ENCODE measurements at places on chromosomes 12 and 14.

- DNase-seq = no peak
These were observed 400.4 kb downstream of the ATP23 start for GRCh38 chr12:58341791-58342190.

DNA sequence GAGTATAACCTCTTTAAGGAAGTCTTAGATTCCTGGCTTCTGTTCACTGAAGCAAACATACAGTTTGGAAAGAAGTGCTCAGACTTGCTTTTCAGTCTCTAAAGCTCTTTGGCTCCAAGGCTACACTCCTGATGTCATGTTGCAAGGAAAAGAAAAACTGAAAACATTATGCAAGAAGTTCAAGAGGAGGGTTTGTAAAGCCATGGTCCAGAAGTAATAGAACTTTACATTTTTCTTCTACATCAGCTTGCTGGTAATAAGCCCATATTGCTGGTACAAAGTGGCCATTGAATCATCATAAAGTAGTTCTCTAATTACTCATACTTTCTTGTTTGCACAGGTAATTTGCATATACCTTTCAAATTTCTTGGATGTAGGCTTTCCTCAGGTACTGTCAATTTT, 83.6 kb downstream of the BBS10 start:
- no peak for DNase-seq

DNA sequence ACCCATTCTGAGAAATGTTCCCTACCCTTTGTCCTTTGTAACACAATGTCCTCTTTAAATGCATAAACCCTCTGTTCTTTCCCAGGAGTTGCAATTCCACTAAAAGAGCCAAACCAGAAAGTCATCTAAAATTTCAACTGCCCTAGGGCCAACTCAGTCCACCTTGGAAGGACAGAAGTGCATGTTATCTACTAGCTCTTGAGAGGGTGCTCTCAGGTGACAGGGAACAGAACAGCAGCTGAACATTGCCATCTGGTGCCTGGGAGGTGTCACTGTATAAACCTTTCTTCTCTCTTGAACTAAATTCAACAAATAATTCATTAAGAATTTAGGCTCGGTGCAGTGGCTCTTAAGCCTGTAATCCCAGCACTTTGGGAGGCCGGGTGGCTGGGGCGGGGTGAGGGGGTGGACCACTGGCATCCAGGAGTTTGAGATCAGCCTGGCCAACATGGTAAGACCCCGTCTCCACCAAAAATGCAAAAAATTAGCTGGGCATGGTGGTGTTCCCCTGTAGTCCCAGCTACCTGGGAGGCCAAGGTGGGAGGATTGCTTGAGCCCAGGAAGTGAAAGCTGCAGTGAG, 10.3 kb upstream of the FERMT2 start:
- DNase-seq = no peak

DNA sequence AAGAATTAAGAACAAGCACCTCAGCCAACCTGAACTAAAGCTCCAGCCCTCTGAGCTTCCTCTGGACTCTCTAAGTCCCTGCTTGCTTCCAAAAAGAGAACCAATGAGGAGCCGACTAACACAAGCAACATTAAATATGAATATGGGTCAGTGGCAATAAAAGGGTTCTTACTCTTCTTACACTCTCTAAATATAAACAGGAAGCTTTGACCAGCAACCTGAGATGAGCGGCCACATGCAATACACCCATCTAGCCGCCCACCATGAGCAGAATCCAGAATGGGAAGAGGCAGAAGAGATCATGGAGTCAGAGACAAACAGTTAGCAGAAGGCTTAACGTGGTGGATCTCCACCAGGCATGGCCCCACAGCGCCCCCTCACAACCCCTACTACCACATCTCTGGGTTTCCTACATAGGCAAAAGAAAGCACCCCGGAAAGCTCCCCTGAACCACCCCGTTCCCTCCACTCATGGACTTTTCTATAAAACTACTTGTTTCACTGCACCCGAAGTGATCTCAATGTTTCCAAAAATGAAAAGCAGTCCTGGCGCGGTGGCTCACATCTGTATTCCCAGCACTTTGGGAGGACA, 59.4 kb downstream of the TTC7B start:
- no peak for DNase-seq

- no peak for DNase-seq
These were observed at the start of gene SLC24A4 for GRCh38 chr14:92323011-92323915. Gene SLC24A4, plus strand, starts transcription at chr14:92323165. Its CDS starts 666 bp downstream, at chr14:92323831.

- no peak for DNase-seq
These were observed 68.7 kb downstream of the SLC4A8 start for GRCh38 chr12:51493281-51493680.

DNA sequence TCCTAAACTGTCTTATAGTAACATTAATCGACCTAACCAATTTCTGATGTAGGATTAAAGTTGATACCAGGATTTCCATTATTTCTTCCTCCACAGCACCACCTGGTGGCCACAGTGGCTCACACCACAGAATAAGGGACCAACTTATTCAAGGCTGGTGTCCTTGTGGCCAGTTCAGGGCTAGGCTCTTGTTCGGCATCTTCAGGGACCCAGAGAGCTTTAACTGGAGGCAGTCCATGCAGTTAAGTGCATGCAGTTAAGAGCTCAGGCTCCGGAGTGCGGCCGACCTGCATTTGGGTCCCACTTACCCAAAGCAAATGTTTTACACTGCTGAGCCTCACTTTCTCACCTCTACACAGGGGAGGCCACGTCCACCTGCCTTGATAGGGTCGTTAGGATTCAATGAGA, 42.0 kb upstream of the GPR68 start:
- DNase-seq = no peak

DNA sequence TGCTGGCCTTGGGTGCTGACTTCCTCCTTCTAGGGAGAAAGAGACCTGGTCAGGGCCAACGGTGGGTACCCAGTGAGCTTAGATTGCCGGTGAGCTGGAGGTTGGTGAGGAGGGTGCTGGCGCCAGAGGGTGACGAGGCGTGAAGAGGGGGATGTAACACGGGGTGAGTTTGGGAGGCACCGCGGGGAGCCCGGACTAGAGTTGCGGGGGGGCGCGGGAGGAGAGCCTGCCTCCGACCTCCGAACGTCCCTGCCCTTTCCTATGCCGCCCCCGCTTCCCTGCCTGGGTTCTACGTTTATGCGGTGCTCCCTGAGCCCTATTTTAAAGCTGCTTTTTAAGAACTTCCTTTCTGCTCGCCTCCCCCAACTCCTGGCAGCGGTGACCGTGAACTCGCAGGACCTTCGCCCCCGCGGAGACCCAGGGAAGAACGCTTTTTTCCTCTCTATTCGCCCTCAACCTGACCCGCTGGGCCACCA, 18.6 kb downstream of the OR6S1 start:
- no peak for DNase-seq

GRCh38 chr14:99266181-99267178, 5.5 kb downstream of the BCL11B start:
- DNase-seq = no peak

DNA sequence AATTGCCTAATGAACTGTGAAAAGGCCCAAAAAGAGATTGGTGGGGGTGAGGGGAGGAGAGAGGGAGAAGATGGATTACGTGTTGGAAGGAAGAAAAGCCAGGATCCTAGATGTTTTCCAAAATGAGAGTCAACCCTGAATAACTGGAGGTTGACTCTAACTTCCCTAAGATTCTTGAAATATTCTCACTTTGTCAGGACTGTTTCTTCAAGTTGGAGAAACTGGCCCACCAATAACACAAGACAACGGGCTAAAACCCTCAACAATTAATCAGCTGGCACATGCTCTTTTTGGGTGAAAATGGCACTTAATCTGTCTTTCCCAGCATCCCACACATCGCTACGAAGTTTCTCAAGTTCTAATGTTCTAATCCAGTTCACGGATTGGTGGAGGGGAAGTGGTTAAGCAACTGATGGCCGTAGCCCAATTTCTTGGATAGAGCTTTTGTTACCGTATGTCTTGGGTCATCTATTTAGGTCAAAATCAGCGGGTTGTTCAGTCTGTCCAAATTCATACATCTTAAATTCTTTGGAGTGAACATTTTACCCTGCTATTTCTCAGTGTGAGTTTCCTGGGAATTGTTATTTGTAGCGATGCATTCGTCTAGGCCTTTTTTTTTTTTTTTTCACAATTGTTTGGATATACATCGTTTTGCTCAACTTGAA, 49.0 kb downstream of the GPHB5 start:
- DNase-seq = no peak

DNA sequence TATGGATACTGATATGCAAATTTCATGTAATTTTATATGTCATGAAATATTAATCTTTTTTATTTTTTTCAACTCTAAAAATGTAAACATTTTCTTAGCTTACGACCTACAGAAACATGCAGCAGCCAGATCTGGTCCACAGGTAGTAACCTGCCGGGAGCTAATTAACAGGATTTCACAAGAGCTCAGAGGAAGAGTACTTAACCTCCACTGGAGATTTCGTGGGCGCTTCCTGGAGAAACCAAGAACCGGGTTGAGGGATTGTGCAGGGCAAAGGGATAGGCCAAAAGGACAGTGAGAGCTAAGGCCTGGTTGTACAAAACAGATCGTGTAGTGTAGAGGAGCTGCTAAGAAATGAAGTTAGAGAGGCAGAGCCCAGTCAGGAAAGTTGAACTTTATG, 315.7 kb downstream of the PAWR start:
- no peak for DNase-seq

DNA sequence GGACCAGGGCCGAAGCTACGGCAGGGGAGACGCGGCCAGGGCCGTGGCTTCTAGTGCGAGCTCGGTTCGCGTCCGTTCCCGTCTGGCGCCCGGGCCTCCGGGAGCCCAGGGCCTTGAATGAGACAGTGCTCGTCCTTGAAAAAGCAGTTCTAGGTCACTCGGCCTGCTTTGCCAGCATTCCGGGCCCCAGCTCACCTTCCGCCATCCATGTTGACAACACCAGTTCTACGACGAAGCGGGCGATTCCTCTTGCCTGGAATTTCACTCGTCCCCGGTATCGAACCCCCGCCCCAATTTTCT, 4.5 kb downstream of the OR10AD1 start:
- DNase-seq = no peak

GRCh38 chr14:96737881-96738280, 59.3 kb upstream of the VRK1 start:
- no peak for DNase-seq

- no peak for DNase-seq
These were observed 58.4 kb downstream of the SLC25A47 start for GRCh38 chr14:100381395-100382105.

GRCh38 chr14:76073717-76074116, 78.0 kb upstream of the GPATCH2L start:
- DNase-seq = no peak

- no peak for DNase-seq
These were observed 13.2 kb downstream of the EIF5 start for GRCh38 chr14:103347091-103347815.

GRCh38 chr14:56715938-56716337, 94.3 kb downstream of the OTX2 start:
- no peak for DNase-seq

DNA sequence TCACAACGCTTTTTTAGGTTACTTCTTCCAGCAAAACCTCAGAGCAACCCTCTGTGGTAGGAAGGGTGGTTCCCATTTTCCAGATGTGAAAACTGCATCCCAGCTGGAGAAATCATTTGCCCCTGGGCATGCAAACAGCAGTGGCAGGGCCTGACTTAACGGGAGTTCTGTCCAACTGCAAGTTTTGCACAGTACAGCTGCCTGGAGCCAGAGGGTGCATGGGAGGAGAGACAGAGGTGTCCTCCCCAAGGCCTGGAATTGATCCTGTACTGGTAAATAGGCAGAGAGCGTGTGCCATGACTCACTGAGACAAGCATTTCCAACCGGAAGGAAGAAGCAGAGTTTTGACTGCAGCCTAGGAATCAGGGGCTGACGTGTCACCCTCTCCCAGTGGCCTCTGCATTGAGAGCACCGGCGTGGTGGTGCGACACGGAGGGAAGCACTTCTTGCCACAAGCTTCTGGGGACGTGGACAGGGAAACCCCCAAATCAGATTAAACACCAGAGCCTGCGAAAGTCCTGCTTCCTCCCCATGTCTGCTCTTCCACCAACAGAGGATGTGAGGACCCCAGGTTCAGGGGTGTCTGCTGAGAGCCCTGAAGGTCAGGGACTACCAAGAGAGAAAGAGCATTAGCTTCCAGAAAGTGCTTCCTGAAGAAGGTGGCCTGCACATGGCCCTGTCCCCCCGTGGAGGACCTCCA, 19.0 kb upstream of the SERPINA4 start:
- no peak for DNase-seq

DNA sequence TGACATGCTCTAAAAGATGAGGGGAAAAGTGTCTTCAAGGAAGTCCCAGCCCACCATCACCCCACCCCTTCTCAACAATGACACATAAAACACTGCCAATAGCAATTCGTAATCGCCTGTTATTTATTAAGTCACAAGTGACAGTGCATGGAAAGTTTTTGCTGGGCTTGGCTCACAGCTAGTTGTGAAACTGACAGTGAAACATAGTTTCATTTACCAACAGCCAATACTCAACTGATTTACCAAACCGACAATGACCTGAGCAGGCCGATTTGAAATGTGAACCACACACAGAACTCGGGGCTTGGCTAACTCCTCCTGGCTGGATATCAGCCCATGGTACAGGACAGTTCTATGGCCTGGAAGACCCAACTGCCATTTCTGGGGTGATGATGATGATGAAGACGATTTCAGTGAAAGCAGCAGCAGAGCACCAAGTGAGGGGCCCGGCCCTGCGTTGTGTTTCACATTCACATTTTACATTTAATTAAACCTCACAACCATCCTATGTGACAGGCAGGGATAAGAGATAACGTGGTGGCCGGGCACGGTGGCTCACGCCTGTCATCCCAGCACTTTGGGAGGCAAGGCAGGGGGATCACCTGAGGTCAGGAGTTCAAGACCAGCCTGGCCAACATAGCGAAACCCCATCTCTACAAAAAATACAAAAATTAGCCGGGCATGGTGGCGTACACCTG, 42.7 kb downstream of the CAMKK2 start:
- DNase-seq = no peak

DNA sequence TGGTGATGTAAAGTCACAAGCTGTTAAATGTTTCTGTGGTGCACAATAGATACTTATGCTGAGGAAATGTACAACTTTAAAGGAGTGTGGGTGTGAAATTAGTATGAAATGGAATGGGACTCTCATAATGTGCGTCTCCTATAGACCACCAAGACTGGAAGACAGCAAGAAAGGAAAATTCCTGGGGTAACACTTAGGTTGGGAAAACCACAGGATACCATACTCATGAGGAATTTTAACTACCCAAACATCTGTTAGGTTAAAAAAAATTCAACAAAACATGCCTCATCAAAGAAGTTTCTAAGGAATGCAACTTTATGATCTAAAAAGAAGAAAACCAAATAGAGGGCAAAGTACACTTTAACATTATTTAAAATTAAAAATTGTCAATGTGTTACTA, 113.7 kb upstream of the MYF6 start:
- peak; percentile 70 for DNase-seq

- no peak for DNase-seq
These were observed 61.6 kb downstream of the CAPZA3 start for GRCh38 chr12:18799561-18799960.

- DNase-seq = no peak
These were observed 3.9 kb upstream of the MDM2 start for GRCh38 chr12:68803948-68804656.
